ENCODE measurements at places on chromosomes 1 and 21.
A peak's percentile ranks its signal among the peaks of the same experiment; 100 is the strongest.

- peak; percentile 86 for DNase-seq
These were observed 24.8 kb upstream of the ZMYM4 start for GRCh38 chr1:35243691-35244090.

DNA sequence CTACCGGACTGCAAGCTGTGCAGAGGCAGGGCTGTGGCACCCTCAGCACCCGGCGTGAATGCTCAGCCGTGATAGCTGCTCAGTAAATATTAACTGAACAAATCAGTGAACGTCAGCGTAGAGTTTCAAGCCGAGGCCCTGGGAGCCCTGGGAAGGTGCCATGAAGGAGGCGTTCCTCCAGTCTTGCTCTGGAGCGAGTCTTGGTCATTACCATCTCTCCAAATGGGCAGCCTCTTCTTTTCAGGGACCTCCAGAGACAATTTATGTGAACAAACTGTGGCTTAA, 449.2 kb downstream of the CAMTA1 start:
- no peak for DNase-seq

GRCh38 chr21:46545363-46545762, 59.5 kb downstream of the S100B start:
- no peak for DNase-seq

DNA sequence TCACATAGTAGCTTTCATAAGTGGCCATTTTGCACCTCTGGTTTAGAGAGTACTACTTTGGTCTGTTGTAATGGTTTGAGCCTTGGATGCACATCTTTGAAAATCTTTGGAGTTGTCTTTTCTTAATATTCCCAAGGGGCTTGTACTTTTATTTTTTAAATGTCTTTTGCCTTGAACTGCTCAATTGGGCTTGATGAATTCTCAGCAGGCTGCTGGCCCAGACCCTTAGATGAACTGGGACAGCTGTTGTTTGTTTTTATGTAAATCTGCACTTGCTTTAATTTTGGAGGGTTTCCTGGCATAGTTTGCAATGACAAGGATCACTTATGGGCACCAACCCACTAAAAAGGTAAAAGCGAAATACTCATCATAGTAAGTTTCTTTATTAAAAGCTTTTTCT, 24.9 kb downstream of the NGF start:
- DNase-seq, result no peak

DNA sequence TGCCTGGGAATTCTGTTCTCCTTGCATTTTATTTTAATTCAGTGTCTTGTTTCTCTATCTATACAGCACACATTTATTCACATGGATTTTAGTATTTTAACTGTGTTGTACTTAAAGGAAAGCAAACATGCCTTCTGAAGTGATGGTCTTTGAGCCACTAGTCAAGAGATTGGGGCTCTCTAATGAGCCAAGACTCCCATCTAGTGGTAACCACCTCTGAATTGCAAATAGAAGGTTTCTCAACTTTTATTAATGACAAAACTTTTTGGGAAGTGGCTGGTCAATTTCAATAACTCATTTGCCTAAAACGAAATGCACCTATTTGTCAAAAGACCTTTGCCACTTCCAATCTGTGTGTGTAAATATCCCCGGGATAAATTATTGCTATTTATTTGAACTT, 199.6 kb downstream of the LTN1 start:
- no peak for DNase-seq

GRCh38 chr1:41661428-41662060, 177.1 kb upstream of the EDN2 start:
- no peak for DNase-seq

- DNase-seq, result no peak
These were observed 144.6 kb upstream of the HMGB4 start for GRCh38 chr1:33719326-33719725.

DNA sequence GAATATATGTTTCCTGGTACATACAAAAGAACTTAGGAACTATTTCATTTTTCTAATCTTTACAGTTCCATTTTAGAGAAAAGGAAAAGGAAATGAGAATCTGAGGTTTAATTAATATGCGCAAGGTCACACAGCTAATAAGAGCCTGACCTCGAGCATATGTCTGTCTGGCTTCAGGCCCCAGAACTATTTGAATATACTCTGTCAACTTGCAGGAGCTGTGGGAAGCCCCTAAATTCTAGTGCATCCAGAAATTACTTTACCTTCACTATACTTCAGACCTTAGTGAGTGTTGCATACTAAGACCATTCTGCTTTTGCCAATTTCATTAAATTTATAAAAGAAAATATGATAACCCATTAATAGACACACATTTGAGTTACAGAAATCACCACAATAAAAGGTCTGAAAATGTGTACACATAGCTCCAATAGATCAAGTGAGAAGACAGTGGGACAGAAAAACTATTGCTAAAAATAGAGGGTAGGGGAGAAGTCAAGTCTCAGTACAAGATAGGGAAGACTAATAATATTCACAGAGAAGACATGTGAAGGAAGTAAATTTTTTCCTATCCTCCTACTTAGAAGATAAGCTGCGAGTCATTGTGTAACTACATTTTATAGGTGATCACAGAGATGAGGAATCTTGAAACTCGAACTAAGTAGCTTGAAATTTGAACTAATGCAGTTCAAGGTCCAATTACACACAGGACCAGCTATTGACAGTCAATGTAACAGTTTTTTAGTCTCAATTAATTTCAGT, 3.8 kb downstream of the RGS13 start:
- no peak for DNase-seq

- DNase-seq, result no peak
These were observed 138.6 kb downstream of the PEX14 start for GRCh38 chr1:10613340-10613739.

GRCh38 chr1:31181515-31182343, 58.0 kb downstream of the NKAIN1 start:
- no peak for DNase-seq

DNA sequence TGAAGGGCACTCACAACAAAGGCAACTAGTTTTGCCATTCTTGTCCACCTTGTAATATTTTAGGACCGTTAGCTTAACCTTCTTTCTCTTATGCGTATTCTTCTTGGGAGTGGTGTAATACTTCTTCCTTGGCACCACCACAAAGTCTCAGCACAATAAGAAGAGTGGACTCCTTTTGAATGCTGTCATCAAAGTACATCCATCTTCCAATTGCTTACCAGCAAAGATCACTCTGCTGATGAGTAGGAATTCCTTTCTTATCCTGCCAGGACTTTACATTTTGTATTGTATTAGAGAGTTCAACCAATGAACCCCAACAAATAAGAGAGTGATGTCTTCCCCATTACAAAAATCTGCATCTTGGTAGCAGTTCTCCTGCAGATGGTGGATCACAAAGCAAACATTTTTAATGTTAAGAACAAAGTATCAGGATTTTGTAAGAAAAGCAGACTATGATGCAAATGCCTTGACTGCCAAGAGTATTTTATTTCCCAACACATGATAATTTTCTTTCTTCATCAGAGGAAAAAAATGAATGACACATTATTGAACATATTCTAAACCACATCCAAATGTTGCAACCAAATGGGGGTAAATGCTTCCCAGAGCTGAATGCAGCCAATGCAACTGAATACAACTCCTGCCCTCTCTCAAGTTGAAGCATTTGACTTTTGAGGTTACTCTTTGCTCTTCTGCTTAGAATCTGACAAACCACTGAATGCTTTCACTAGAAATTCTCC, 5.1 kb upstream of the ARNT start:
- DNase-seq, result no peak

GRCh38 chr21:25885405-25885804, 150.6 kb downstream of the GABPA start:
- no peak for DNase-seq

GRCh38 chr1:86649618-86650017, 54.8 kb upstream of the SH3GLB1 start:
- no peak for DNase-seq

GRCh38 chr1:59138402-59138801, 158.5 kb upstream of the FGGY start:
- no peak for DNase-seq

DNA sequence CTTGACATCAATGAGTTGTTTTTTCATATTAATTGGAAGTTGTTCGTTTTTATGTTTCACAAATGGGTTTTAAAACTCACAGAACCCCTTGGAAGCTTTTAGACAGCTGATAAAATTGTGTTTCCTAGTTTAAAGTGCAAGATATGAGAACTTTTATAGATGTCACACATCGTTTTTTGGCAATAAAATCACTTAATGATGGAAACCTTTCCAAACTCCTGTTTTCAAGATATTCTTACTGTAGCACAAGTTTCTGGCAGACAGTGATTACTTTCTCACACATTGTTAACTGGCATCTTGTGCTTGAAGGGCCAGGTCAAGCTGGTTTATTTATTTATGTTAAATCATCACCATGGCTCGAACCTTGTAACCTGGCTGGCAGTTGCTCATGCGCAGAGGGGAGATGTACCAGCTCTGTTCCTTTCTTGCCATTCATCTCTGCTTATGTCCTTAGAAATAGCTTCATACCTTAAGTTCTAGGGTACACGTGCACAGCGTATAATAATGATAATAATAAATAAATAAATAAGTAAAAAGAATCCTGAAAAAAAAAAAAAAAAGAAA, 10.2 kb upstream of the RCAN1 start:
- no peak for DNase-seq

- no peak for DNase-seq
These were observed 14.6 kb downstream of the KIF26B start for GRCh38 chr1:245169376-245169775.

GRCh38 chr1:175744305-175744704, 910 bp upstream of the TNR start:
- no peak for DNase-seq

- peak; percentile 94 for DNase-seq
These were observed 1.8 kb downstream of the RHOC start for GRCh38 chr1:112704934-112705627.

- DNase-seq, result no peak
These were observed 730.3 kb downstream of the PTPRU start for GRCh38 chr1:29966526-29967045.

- DNase-seq, result no peak
These were observed 119.8 kb downstream of the TPR start for GRCh38 chr1:186255266-186255665.

DNA sequence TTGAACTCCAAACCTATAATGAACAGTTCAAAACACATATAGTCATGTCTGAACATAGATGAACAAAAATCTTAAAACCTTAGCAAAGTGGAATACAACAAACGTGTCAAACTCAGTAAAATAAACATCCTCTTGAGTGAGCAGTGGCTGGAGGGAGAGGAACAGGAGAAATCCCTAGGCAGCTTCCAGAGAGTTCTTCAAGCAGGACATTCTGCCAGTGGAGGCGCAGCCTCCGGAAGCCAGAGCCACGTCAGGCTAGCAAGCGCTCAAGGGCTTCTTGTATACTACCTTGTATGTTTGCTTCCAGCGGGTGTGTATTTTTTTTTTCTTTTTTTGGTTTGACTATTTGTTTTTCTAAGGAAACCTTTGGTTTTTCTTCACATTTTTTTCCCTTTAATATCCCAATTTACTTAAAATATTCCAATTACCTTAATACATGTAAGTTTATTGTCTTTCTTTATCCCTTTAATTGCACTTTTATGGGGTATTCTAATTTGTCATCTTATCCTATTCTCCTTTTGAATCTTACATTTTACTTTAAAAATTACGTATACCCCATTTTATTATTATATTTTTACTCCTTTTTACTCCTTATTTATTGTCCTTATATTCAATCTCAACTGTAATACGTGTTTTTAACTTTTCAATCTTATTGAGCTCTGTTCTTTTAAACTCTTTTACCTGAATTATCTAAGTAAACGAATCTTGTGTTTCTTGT, 42.0 kb downstream of the COLGALT2 start:
- DNase-seq, result no peak

DNA sequence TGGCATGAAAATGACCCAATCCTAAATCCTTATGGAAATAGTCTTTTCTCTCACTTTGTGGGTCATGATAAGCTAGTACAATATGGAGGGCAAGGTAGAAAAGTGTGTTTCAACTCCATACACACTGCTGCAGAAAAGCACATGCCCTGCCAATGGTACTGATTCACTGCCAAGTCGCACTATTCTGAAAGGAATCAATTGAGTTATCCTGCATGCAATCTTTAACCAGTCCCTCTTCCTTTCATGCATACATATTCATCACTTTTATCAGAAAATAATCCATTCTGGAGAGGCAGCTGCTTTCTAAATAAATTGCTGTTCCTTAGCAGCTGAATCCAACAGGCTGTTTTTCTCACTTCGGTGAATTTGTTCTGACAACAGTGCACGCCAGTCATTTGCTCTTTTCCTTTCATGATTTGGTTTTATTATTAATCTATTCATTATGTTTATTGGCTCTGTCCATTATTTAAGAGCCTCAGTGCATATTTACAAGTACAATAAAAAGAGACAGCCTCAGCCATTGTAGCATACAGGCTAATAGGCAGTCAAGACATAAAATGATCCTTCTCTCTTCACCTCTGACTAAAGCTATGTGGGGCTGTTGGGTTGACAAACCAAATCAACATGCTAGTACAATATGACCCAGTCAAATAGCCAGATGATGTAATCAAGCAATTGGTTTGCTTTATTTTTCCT, 108.8 kb downstream of the CHD1L start:
- no peak for DNase-seq

- DNase-seq, result no peak
These were observed 24.1 kb upstream of the RNF19B start for GRCh38 chr1:32988665-32989064.

- no peak for DNase-seq
These were observed 160.9 kb downstream of the PTPRU start for GRCh38 chr1:29397256-29397590.

Data from NCI-H510A treated with DMSO at 0.1 percent for 48 hours (cell line).